PC-3 (cell line): ENCODE measurements at places on chromosomes 3 and 15. TPM values are rescaled to one million over a fixed set of nuclear protein-coding genes. Genes with fewer than 3 reads are reported as not detected.

The SYNPR gene
- not detected in 2 replicates for total RNA-seq

The PLA2G4D gene
- 0.17 and 0.55 TPM in 2 replicates for total RNA-seq

The GPR87 gene
- 13.3 and 14.5 TPM in 2 replicates for total RNA-seq

The REC114 gene
- not detected in 2 replicates for total RNA-seq

The ANKRD34C gene
- total RNA-seq: not detected in 2 replicates

The SETMAR gene
- total RNA-seq: 12.8 and 17.5 TPM in 2 replicates
